ENCODE measurements at places on chromosomes 6 and 20.

- DNase-seq: no peak
Measured at GRCh38 chr6:118808793-118809638, 84.9 kb upstream of the ASF1A start.

GRCh38 chr6:22150368-22151035 lies 146.3 kb downstream of the PRL start:
- no peak for DNase-seq

GRCh38 chr20:41307021-41307420 lies 10.5 kb downstream of the ZHX3 start:
- no peak for DNase-seq

- DNase-seq: no peak
Measured at GRCh38 chr6:131629651-131630050, 1.6 kb upstream of the MED23 start.

DNA sequence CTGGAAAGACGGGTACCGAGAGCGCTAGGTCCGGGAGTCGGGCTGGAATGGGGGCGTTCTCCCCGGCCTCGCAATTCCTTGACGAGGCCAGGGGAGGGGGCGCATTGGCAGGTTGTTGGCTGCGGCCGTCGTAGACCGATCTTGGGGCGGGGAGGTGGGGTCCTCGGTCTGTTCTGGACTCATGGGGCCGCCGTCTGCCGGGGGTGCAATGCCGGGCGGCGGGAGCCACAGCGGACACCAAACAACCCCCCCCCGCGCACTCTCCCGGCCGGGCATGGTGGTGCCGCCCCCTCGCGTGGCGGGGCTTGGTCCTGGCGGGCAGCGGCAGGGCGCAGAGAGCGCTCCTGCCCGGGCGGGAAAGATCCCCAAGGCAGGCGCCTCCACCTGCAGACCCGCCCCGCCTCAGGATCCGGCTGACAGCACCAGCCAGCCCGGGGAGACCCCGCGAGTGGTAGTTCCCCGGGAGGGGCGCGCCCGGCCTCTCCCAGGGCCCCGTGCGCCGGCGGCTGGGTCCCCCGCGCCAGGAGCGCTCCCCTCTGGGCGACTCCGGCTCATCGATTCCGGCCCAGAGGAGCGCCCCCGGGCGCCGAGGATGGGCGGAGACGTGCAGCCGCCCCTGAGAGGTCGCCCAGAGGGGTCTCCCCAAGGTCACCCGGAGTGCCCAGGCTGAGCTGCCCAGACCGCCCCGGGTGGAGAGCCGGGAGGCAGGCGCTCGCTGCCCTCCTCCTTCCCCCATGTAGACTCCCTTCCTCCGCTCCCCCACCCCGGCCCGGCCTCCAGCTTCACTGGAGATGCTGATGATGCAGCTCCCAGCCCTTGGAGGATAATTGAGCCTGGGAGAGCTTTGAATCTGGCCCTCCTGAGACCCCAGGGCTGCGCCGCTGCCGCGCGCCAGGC lies 709 bp downstream of the PPP1R16B start:
- DNase-seq: peak; percentile 66

- DNase-seq: no peak
Measured at GRCh38 chr20:30949761-30950160, 307.7 kb upstream of the DEFB115 start.

- no peak for DNase-seq
Measured at GRCh38 chr20:9281803-9282202, 212.9 kb downstream of the PLCB4 start.

DNA sequence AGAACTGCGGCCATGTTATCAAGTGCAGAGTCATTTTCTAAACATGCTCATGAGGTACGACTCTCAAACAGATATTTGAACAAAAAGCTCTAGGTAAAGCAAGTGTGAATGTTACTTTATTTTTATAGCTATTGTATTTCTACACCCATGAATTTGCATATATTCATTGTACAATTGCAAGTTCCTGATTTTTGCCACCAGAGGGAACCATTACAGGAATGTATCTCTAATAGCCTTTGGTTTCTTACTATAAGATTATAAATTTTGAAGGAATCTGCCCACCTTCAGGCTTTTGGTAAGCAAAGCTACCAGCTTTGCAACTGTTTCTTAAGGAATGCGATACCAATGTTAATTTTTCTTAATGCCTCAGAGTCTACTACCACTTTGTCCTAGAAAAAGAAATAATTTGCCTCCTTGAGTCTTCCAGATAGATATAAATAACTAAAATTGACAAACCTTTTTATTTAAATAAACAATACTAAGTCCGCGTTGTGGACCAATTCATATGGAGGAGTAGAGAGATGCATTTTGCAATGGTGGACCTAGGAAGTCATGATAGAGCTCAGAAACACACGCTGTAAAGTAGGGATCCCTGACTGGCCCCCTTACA lies 125.4 kb upstream of the SAMD5 start:
- DNase-seq: no peak

DNA sequence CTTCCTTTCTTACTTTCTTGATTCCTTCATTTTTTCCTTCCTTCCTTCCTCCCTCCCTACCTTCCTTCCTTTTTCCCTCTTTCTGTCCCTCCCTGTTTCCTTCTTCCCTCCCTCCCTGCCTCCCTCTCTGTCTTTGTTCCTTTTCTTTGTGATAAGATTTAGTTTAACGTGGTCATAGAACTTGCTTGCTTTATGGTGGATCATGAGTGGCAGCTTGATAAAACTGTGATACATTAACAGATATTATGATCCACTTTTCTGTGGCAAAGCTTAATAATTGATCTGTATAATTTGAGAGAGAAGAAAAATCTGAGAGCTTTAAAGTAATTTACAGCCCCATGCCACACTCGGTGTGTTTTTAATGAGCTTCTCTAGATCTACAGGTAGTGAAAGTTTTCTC lies 280.5 kb downstream of the RNF144B start:
- no peak for DNase-seq

GRCh38 chr20:35954200-35954906 lies at the start of gene SCAND1:
Gene SCAND1, minus strand, starts transcription at chr20:35954502. Its CDS starts 218 bp downstream, at chr20:35954284.
- peak; percentile 99 for DNase-seq

DNA sequence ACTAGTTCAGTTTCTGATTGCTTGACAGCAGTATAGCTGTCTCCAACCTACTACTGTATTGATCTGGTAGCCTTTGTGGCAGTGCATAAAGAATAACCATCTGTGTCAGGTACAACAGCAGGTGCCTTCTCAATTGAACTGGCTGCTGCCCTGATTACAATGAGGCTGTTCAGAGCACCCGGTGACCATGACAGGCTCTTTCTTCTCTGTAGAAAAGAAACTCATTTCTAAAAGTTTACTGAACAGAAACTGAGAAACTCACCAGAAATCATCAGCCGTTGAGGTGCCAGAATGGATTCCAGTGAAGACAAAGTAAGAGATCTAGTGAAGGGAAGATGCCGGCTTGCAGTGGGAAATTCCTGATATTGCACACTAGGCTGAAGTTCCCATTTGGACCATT lies 954.4 kb downstream of the PHF3 start:
- DNase-seq: no peak

GRCh38 chr6:103124471-103124870 lies 1731.0 kb downstream of the GRIK2 start:
- DNase-seq: no peak

GRCh38 chr20:47020231-47020630 lies 125.6 kb downstream of the EYA2 start:
- DNase-seq: no peak

DNA sequence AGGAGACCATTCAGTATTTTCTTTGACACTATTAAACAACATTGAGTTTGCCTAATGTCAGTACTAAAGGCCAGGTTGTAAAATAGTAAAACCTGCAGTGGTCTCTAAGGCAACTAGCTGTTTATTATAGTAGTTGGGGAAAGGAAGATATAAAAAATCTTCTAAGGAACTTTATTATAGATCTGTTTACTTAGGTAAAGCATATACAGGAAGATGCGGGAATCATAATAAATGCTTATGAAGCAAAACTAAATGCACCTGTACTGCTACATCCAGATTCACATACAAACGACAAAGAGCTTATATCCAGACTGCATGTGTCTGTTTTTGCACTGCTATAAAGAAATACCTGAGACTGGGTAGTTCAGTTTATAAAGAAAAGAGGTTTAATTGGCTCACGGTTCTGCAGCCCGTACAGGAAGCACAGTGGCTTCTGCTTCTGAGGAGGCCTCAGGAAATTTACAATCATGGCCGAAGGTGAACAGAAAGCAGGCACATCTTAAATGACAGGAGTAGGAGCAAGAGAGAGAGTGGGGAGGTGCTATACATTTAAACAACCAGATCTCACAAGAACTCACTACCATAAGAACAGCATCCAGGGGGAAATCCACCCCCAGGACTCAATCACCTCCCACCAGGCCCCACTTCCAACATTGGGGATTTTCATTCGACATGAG lies 8.7 kb upstream of the TRIM39 start:
- no peak for DNase-seq

- no peak for DNase-seq
Measured at GRCh38 chr6:85468326-85468725, 18.4 kb downstream of the NT5E start.
